ENCODE measurements at places on chromosomes 5 and 9. TPM values are rescaled to one million over a fixed set of nuclear protein-coding genes. Genes with fewer than 3 reads are reported as not detected.

Gene ADGRV1
- total RNA-seq, result 5.3 TPM

Gene PPP3R2
- not detected for total RNA-seq

Gene TOR2A
- 18.8 TPM for total RNA-seq

- no peak for DNase-seq
These were observed 28.7 kb upstream of the MYOT start for GRCh38 chr5:137838976-137839375.

Gene LECT2
- total RNA-seq, result not detected

DNA sequence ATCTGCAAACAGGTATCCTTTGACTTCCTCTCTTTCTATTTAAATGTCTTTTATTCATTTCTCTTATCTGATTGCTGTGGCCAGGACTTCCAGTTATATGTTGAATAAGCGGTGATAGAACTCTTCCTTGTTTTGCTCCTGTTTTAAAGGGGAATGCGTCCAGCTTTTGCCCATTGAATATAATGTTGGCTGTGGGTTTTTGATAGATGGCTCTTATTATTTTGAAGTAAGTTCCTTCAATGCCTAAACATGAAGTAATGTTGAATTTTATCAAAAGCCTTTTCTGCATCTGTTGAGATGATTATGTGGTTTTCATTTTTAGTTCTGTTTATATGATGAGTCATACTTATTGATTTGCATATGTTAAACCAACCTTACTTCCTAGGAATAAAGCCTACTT, 300.5 kb upstream of the CTNND2 start:
- no peak for DNase-seq

DNA sequence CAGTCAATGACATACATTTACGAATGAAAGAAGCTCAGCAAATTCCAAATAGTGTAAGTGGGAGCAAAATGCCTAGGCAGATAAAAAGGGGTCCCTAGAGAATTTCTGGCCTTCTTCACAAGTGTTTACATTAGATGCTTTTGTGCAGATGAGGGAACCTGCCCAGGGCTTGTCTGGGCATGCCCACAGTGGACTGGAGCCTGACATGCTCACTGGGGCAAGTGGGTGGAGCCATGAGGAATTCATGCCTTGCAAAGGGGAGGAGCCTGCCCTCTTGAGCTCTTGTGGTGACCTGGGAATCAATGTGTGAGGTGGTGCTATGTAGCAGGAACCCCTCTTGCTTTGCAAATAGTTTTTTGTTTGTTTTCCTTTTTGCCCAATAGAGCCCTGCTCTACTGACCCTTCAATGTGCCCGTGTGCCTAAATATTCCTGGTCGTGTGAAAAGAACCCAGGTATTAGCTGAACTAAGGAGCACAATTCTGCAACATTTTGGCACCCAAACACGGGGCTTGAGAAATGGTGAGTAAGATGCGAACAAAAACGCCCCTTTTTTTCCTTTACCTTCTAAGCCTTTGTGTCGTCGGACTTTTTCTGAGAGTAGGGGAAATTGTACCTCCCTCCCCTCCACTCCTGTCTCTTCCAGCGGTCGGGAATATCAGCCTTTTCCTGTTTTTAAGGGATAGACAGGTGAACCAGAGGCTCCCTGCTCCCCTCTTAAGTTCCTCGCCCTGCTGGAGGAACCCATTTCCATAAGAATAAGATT, 433.8 kb upstream of the CDH9 start:
- DNase-seq, result no peak

GRCh38 chr5:131993676-131994075, 17.8 kb downstream of the ACSL6 start:
- no peak for DNase-seq

DNA sequence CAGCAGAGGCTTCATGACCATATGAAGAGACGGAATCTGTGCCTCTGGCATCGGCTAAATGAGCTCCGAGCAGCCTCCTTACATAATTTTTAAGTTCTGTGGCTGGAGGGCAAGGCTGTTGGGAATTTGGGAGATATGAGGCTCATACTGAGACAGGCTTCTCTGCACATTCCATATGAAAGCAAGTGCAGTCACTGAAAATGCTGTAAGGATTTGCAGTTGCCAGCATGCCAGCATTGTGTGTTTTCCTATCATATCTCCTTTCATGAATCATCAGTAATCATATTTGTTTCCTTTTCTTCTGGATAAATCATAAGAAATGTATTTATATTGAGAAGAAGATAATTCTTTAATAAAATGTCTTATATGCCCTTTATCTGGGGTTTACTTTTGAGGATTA, 775.4 kb downstream of the SEMA5A start:
- DNase-seq, result no peak

DNA sequence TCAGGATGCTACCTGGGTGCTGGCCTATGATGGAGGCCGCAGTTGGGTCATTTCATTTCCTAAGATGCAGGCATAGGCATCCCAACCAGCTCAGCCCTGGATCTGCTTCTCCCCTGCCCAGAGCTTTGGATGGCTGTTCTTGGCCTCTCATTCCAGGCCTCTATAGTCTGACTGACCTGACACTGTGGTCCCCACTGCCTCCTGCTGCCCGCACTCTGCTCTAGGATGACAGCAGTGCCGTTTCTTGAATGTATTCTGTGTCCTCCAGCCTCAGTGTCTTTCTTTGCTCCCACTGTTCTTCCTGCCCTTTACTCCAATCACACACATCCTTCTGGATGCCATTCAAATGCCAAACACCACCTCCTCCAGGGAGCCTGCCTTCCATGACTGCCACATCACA, 235.7 kb downstream of the HSPA4 start:
- DNase-seq, result peak; percentile 61

DNA sequence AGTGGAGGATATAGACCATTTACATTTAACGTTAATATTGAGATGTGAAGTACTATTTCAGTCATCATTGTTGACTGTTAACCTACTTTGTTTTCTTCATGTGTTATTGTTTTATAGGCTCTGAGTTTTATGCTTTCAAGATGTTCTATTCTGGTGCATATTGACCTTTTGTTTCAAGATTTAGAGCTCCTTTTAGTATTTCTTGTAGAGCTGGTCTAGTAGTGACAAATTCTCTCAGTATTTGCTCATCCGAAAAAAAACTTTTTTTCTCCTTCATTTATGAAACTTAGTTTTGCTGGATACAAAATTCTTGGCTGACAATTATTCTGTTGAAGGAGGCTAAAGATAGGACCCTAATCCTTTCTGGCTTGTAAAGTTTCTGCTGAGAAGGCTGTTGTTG, 91.3 kb downstream of the INVS start:
- no peak for DNase-seq
